Motor neuron (in vitro differentiated cells): ENCODE measurements at places on chromosomes 5 and 9. TPM values are rescaled to one million over a fixed set of nuclear protein-coding genes. Genes with fewer than 3 reads are reported as not detected.

- peak; percentile 7 for ATAC-seq
These were observed 868 bp upstream of the C1QTNF2 start for GRCh38 chr5:160371294-160371693.

- ATAC-seq: no peak
These were observed 340.0 kb upstream of the EDIL3 start for GRCh38 chr5:84724683-84725082.

DNA sequence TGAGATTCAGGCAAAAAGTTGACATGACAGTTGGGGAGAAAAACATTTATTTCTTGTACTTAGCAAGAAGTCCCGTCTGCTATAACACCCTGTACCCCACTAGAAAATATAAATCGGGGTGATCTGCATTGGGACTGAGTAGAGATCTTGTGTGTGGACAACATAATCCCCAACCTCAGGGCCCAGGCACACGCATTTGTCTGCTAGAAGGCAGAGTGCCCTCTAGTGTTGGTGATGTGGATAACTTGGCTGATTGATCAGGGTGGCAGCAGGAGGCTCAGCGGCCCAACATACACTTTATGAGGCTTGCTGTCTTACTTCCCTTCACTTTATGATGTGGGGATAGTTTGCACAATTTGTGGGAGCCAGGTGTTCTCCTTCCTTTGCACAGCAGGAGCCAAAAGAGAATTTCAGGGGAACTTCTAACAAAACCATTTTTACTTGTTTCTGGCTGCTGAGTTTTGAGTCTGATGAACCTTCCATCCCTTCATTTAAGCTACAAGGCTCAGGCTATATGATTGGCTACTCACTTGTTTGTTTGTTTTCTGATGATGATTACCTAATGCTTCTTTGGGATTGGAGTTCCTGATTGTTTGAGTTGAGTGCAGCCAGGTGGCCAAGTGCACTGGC is 263.2 kb downstream of the DMAC1 start:
- ATAC-seq: peak; percentile 86

DNA sequence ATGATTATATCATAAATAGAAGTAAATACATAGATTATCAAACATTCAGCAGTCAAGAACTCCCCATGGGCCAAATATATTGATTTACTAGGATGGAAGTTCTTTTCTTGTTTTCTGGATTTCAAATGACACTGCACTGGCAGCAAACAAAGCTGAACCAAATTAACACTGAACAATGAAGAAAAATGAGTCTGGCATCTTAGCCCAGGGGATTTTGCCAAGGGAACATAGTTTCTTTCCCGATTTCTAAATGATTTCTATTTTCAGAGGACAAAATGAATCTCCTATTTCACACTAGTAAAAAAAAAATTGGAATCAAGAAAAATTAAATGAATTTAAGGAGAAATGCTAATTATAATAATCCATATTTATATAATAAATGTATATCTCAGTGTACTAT is 116.9 kb upstream of the FAM174A start:
- no peak for ATAC-seq

DNA sequence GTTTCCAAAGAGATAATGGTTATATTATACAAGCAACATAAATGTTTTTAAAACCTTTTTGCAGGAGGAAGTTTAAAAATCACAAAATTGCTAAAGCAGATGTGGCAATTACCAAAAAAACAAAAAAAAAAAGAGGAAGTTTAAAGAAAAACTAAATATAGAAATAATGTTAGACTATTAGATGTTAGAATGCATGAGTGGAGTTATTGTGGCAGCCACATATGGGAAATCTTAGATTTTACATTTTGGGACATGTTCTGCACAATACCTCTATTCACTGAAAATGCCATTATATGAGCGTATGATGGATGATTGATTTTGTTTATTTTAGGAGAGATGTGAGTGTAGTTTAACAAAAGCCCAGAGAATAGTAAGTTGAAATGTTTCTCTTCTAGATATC is 31.2 kb upstream of the DTWD2 start:
- ATAC-seq: no peak

DNA sequence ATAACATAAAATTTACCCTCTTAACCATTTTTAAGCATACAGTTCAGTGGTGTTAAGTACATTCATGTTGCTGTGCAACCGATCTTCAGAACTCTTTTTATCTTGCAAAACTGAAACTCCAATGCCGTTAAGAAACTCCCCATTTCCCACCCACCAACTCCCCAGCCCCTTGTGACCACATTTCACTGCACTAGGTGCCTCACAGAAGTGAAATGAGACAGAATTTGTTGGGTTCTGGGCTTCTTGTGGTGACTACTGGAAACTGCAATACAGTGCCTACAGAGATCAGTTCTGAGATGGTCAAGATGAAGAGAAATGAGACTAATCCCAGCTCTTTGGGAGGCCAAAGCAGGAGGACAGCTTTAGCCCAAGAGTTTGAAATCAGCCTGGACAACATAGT is 202.1 kb upstream of the SLC30A5 start:
- no peak for ATAC-seq

- no peak for ATAC-seq
These were observed 1554.1 kb downstream of the EFNA5 start for GRCh38 chr5:106116682-106117081.

DNA sequence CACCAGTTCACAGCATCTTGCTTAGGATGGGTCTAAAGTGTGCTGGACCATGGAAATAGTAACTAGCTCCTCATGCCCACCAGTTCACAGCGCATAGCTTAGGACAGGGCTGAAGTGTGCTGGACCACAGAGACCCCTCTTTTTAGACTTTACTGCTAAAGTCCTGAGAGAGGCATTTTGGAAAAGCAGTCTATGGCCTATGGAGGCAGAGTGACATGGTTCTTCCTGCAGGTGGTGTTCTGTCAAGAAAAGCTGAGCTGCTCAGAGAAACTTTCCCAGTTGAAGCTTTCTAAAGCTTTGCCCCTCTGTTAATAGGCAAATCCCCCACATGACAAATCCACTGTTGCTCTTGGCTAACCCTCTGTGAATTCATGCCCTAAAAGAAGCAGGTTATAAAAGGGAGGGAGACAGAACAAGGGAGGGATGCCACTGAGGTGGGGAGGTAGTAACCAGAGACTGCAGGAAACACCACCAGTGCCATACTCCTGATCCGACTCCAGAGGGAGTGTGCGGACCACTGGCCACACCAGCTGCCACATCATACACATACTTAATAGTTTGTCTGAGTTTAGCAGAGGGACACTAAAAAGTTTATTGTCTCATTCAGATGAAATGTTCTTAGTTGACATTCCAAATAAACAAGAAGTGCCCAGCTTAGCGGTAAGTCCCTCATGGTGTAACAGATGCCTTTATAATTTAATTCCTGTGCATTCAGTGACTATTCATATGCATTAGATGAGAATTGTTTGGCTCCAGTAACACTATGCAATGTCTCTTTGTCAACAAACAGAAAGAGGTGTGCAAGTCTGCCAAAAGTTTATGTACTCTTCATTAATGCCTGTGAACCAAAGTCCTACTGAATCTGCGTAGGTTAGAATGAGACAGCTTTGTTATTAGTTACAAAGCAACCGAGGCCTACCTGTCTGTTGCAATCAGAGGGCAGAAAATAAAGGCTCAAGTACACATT is 236.2 kb upstream of the NFIL3 start:
- peak; percentile 65 for ATAC-seq

- ATAC-seq: peak; percentile 18
These were observed 79.5 kb downstream of the OSMR start for GRCh38 chr5:38925154-38925925.

- ATAC-seq: peak; percentile 58
These were observed 175.8 kb upstream of the KLF9 start for GRCh38 chr9:70590315-70590677.

GRCh38 chr5:24162343-24162742 is 482.4 kb downstream of the CDH10 start:
- ATAC-seq: no peak

GRCh38 chr9:135155396-135155795 is 67.9 kb downstream of the OLFM1 start:
- no peak for ATAC-seq

DNA sequence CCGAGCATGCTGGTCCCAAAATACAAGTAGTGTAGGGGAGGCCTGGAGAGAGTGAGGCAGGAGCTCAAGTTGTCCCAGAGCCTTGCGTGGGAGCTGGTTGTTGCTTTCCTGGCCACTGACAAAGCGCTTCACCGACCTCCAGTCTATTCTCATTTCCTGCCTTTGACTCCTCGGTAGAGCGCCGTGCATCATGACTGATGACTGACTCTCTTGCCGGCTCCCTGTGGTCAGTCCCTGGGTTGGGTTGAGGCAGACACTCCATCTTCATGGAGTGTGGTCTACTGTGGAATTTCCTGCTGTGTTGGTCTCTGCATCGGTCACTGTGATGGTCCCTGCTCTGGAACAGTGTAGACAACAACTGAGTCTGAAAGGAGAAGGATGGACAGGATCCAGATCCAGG is 175.1 kb upstream of the S1PR3 start:
- ATAC-seq: no peak

DNA sequence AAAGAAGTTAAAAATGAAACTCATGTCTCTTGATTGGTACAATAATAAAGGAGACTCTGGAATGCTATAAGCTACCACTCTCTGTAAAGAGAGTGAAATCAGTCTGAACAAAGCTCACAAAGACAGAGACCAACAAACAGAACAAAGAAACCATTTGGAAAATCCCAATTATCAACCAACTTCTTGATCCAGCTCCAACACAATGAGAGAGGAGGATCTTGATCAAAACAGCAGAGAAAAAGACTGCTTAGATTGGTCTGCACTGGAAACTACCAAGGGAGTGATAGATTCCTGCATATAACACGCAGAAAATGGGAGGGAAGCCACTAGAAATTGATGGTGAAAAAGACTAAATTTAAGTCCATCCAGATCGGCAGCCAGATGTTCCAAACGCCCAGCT is 23.1 kb upstream of the RNF38 start:
- ATAC-seq: no peak

- no peak for ATAC-seq
These were observed 7.7 kb upstream of the SHISAL2B start for GRCh38 chr5:64682608-64683007.

DNA sequence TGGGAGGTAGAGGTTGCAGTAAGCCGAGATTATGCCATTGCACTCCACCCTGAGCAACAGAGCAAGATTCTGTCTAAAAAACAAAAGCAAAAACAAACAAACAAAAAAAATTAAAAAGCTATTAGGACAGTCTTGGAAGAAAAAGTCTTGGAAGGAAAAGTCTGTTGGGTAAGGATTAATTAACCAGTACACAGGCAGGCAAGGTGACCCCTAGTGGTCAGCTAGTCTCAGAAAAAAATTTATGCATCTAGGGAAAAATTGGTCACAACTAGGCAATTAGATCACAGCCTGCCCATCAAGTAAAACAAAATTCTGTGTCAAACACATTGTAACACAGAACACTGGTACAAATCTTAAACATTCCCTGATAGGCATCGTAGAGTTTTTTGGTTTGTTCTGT is 6.7 kb upstream of the ANKRD18B start:
- ATAC-seq: no peak

- ATAC-seq: no peak
These were observed 16.6 kb downstream of the PTGR1 start for GRCh38 chr9:111582888-111583287.

- ATAC-seq: peak; percentile 60
These were observed 52.6 kb downstream of the PDCD1LG2 start for GRCh38 chr9:5562806-5563416.

- ATAC-seq: no peak
These were observed 6.8 kb upstream of the CKMT2 start for GRCh38 chr5:81226286-81226685.

- no peak for ATAC-seq
These were observed 866 bp upstream of the SEMA6A start for GRCh38 chr5:116575326-116576052.

DNA sequence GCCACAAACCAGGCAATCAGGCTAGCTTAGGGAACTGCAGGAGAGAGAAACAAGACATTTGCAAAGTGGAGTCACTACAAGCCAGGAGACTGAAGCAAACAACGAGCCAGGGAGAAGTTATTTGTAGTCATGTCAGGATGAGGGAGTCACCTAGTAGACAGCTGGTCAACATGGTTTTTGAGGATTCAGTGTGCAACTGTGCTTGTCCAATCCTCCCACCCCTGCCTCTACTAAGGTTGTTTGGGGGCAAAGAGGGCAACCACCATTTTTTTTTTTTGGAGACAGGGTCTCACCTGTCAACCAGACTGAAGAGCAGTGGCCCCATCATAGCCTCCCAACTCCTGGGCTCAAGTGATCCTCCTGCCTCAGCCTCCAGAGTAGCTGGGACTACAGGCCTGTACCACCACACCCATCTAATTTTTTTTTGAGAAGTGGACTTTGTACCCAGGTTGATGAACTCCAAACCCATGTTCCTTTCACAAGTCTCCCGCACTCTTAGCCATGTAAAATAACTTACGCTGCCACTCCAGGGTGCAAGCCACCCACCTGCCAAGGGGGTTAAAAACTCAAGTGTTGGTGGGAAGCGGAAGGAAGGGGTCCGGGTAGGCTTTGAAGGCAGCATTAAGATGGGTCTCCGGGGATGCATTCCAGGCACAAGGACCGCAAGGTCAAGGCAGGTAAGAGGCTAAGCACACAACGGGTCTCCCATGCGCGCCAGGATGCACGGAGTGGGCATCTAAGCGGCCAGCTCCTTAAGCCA is 995 bp downstream of the RPL35 start:
- ATAC-seq: no peak

The ZNF366 gene
- 0.09 and 0.17 TPM in 2 replicates for total RNA-seq

The MXD3 gene
- total RNA-seq: 13.8 and 15.5 TPM in 2 replicates

The EXD3 gene
- total RNA-seq: 11.2 and 12.3 TPM in 2 replicates

The SLC6A19 gene
- not detected in 2 replicates for total RNA-seq

The STOM gene
- 8.9 and 9.4 TPM in 2 replicates for total RNA-seq

The NKD2 gene
- total RNA-seq: 4.2 and 4.5 TPM in 2 replicates

The CCDC192 gene
- total RNA-seq: 0.96 and 1.5 TPM in 2 replicates

The RASEF gene
- total RNA-seq: 1.3 and 1.4 TPM in 2 replicates

The SCGB3A2 gene
- total RNA-seq: not detected in 2 replicates

The TAF11L5 gene
- total RNA-seq: 2.0 and 2.1 TPM in 2 replicates

The SLCO4C1 gene
- total RNA-seq: 0.11 and 0.13 TPM in 2 replicates

The HTR1A gene
- 0.14 TPM in 1 of 2 replicates, not detected in the other for total RNA-seq

The ARHGEF28 gene
- 0.52 and 2.1 TPM in 2 replicates for total RNA-seq

The GABBR2 gene
- 26.0 and 42.3 TPM in 2 replicates for total RNA-seq

The GPBP1 gene
- 88.7 and 89.7 TPM in 2 replicates for total RNA-seq

The DMRT3 gene
- total RNA-seq: 0.41 and 0.64 TPM in 2 replicates

The DDX4 gene
- total RNA-seq: 0.55 and 0.98 TPM in 2 replicates

The ESM1 gene
- total RNA-seq: not detected in 2 replicates

The RMRP gene
- 12,082 and 12,611 TPM in 2 replicates for total RNA-seq

The PCDHB11 gene
- 5.3 and 6.3 TPM in 2 replicates for total RNA-seq

The AK1 gene
- total RNA-seq: 230 and 238 TPM in 2 replicates

The CAVIN4 gene
- total RNA-seq: 4.3 and 4.9 TPM in 2 replicates

The ANAPC2 gene
- total RNA-seq: 38.8 and 43.1 TPM in 2 replicates

The VLDLR gene
- 19.6 and 19.7 TPM in 2 replicates for total RNA-seq
